ENCODE measurements at places on chromosomes 16 and 17.

DNA sequence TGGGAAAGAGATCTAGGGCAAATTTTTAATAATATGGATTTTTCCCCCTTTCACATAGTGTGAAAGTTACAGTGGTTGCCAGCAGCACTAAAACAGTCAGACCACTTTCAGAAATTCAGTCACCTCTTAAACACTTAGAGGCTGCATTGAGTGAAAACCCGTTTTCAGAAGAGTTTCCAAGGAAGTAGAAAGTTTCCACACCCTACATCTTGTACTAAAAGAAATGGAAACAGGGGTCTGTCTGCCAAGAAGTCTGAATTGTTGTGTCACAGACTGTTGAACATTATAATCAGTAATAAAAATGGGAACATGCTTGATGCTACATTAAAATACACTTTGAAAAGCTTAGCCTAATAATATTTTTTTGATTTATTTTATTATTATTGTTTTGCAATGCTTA is 278.9 kb upstream of the KCNJ16 start:
- no peak for DNase-seq

- DNase-seq: peak; percentile 72
Observed at GRCh38 chr16:85114909-85115567, 2.8 kb upstream of the CIBAR2 start.

GRCh38 chr17:49895812-49896211 is 47.9 kb upstream of the TAC4 start:
- DNase-seq: no peak

DNA sequence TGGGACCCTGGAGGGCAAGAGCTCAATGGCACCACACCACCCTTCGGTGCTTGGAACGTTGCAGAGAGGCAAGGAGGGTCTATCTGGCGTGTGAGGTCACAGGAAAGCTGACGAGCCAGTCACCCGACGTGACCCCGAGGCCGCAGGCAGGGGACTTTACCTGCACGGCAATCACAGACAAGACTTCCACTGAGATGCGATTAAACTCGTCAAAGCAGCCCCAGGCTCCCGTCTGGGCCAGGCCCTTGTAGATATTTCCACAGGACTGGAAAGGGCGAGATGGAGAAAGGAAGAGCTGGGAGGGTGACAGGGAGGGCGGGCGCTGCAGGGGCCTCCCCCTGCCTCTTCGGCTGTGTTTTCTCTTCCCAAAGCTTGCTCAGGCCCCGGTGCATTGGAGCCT is 78.3 kb downstream of the DNAH17 start:
- no peak for DNase-seq

GRCh38 chr17:77579131-77579530 is 379.4 kb upstream of the TNRC6C start:
- no peak for DNase-seq

GRCh38 chr17:66531851-66532295 is 229.5 kb downstream of the PRKCA start:
- DNase-seq: no peak

- DNase-seq: no peak
Observed at GRCh38 chr17:69208640-69209039, 20.0 kb downstream of the ABCA10 start.

DNA sequence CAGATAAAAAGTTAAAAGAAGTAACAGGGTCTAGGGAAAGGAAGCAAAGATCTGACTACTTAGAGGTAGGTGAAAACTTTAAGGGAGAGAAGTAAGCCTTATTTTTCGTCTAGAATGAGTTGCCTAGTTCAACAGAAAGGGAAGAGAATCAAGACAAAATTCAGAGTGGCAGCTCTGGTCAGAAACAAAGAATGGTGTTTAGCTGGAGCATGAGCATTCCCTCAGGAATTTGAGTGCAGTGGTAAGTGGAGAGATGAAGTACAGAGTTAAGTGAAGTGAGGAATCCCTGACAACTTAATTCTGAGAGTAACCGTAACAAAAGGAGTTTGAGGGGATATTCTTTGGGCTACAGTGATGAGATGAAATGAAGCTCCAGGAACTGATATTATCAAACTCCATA is 11.5 kb downstream of the SMG6 start:
- no peak for DNase-seq

- no peak for DNase-seq
Observed at GRCh38 chr17:58337210-58337599, 8.6 kb upstream of the TSPOAP1 start.

GRCh38 chr17:57480438-57481196 is 224.3 kb downstream of the MSI2 start:
- no peak for DNase-seq

DNA sequence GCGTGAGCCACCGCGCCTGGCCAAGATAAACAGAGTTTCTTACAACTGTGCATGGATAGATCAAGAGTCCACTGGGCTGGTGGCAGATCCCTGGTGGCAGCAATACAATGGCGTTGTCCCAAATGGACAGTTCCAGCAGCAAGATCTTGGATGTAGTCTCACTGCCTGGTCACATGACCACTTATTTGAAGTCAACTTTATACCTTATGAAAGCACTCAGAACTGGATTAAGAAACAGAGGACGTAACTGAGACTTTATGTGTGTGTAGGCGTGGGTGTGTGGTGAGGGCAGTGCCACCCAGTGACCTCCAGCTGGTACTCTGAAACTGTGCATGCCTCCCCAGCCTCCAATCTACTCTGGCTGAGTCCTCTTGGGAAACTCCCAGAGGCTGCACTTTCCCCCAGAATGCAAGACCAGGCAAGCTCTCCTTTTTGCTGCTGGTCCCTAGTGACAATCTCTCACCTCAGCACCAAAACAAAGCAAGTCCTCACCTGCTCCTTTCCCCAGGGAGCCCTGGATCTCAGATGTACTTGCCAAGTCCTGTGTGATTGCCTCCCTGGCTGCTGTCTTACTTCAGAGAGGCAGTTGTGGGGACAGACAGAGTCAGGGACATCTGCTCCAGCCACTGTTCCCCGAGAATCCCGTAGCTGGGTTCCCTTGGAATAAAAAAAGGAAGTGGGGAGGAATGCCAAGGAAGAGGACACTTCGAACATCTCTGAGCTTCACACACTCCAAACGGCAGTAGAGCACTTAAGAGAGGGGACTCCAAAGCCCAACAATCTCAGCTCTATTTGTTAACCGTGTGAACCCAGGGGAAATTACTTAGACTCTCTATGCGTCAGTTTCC is 11.7 kb upstream of the ST6GALNAC2 start:
- DNase-seq: no peak

GRCh38 chr17:12624211-12624610 is 41.5 kb upstream of the MYOCD start:
- no peak for DNase-seq

- DNase-seq: no peak
Observed at GRCh38 chr16:59238246-59238645, 504.1 kb upstream of the GOT2 start.

GRCh38 chr17:42675965-42676423 is 800 bp downstream of the PLEKHH3 start:
- DNase-seq: no peak

GRCh38 chr16:11379420-11379819 is 34.2 kb downstream of the RMI2 start:
- peak; percentile 38 for DNase-seq

DNA sequence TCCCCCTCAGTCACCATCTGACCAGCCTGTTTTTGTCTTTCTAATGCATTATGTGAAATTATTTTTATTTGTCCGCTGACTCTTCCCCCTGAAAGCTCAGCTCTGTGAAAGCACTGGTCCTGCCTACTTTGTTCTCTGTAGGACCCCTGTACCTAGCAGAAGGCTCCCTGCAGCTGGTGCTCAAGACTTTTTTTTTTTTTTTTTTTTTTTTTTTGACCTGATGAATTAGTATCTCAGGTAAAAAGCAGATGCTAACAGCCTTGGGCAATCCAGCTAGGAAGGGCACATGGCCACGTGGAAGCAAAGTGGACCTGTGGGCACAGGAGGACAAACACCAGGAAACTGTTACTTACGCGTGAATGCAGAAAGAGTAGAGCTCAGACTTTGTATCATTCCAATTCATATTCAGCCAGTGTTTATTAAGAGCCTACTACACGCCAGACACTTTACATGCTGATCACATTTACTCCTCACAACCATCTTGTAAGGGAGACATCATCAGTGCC is 629 bp upstream of the UNC119 start:
- DNase-seq: no peak

GRCh38 chr16:79411805-79412204 is 188.7 kb downstream of the MAF start:
- DNase-seq: no peak

- DNase-seq: no peak
Observed at GRCh38 chr17:19332371-19333131, 30.0 kb downstream of the B9D1 start.

GRCh38 chr16:56910654-56911539 is 21.0 kb upstream of the HERPUD1 start:
- no peak for DNase-seq

DNA sequence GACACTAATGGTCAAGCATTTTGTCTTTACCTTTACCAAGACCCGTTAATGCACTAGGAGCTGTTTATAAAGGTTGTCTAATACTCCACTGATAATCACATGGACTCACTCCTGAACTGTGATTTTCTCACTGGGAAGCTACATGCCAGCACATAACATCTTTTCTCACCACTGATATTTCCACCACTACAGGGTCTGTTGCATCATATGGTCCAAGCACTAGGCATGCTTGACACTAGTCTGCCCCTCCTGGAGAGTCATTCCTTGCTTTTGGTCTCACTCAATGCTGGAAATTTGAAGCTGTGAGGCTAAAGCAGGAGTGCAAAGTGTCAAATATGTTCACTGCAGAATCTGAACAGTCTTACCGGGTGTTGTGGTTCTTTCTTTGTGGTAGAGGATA is 1576.8 kb downstream of the CDH8 start:
- DNase-seq: no peak

DNA sequence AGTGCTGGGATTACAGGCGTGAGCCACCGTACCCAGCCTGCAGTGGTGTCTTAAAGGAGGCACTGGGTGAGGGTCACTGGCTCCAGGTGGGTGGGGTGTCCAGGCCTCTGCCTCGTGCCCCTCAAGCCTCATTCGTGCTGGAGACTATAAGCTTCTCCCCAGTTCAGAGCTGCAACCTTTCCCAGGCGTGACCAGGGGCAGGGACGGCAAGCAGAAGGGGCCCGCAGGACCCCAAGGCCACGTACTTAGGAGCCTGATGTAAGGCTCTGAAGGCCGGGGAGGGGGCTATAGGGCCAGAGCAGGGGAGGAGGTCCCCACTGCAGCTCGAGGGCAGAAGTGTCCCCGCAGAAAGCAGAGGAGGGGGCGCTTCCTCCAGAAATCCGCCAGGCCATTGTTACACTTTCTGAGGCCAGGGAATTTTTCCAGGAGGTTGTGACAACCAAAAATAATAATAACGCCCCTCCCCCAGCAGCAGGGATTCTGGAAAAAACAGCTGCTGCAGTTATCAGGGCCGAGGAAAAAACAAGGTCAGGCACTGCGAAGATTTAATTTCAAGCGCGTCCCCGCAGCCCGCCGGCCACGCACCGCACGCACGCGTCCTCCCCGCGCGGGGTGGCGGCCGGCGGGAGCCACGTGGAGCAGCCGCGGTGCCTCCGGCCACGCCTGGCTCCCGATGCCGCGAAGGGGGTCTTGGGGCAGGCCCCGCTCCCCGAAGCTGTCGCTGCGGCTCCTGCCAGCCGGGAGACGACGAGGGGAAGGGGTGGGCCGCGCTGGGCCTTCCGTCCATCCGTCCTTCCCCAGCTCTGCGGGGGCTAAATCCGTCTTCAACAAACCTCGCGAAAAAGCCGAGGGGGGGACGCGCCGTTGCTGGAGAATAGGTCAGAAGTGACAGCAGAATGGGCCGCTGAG is 45.8 kb upstream of the SLC38A10 start:
- no peak for DNase-seq

GRCh38 chr17:8275421-8276290 is 12.8 kb upstream of the RANGRF start:
- no peak for DNase-seq

DNA sequence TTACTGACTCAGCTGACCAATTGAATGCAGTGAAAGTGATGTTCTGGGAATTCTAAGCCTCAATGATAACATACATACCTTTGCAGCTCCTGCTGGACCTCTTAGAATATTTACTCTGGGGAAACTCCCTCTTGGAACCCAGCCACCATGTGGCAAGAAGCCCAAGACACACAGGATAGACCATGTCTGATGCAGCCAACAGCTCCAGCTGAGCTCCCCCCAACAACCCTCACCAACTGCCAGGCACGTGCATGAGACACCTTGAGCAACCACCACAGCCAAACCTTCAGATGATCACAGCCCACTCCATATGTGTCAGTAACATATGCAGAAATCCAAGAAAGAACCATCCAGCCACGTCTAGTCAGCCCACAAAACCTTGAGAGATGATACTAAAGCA is 53.0 kb downstream of the XYLT1 start:
- no peak for DNase-seq

GRCh38 chr16:89936034-89936433 is 12.5 kb upstream of the DEF8 start:
- no peak for DNase-seq

DNA sequence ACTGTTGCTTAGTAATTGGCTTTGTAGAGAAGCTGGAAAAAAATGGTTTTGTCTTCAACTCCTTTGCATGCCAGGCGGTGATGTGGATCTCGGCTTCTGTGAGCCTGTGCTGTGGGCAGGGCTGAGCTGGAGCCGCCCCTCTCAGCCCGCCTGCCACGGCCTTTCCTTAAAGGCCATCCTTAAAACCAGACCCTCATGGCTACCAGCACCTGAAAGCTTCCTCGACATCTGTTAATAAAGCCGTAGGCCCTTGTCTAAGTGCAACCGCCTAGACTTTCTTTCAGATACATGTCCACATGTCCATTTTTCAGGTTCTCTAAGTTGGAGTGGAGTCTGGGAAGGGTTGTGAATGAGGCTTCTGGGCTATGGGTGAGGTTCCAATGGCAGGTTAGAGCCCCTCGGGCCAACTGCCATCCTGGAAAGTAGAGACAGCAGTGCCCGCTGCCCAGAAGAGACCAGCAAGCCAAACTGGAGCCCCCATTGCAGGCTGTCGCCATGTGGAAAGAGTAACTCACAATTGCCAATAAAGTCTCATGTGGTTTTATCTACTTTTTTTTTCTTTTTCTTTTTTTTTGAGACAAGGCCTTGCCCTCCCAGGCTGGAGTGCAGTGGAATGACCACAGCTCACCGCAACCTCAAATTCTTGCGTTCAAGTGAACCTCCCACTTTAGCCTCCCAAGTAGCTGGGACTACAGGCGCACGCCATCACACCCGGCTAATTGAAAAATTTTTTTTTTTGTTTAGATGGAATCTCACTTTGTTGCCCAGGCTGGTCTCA is 6.2 kb upstream of the TMEM235 start:
- DNase-seq: no peak

DNA sequence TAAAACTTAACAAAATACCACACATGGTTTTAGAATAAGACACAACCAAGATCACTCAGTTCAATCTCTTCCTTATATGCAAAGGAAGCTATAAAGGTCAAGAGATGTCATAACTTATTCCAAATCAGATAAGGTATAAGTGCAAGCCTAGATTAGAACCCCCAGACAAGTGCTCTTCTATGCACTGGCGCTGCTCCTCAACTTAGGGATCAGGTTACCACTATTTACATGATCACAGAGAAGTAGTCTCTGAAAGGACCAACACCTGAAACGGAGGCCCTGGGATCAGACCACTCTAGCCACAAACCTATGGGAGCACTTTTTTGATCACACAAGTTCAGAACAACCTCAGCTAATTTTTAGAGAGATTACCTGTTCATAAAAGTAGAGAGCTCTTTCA is 16.6 kb downstream of the COPS3 start:
- no peak for DNase-seq

Measured in activated T-helper 9 cell treated with anti-CD3 and anti-CD28 coated beads, Interleukin-2, amount 50 U/mL, for 16 hours (primary cell).